ENCODE measurements at places on chromosomes 12 and 14.

- no peaks in the 10 kb centered on the region for H3K36me3 ChIP-seq
- H3K27me3 ChIP-seq = no peaks in the 10 kb centered on the region
- peaks cover 14% of the 10 kb centered on the region for H3K4me1 ChIP-seq
- no peak for DNase-seq
- no peak overlapping the region for H3K27ac ChIP-seq
- H3K4me3 ChIP-seq = no peak overlapping the region
Measured at GRCh38 chr14:74141703-74142102, 56.9 kb downstream of the LIN52 start.

- H3K4me3 ChIP-seq = no peak overlapping the region
- H3K27ac ChIP-seq = no peak overlapping the region
- H3K4me1 ChIP-seq = no peaks in the 10 kb centered on the region
Measured at GRCh38 chr12:114209861-114210260, 196.1 kb downstream of the TBX5 start.

- no peaks in the 10 kb centered on the region for H3K36me3 ChIP-seq
- H3K27me3 ChIP-seq = no peaks in the 10 kb centered on the region
- no peaks in the 10 kb centered on the region for H3K4me1 ChIP-seq
- no peak overlapping the region for H3K27ac ChIP-seq
- no peak overlapping the region for H3K4me3 ChIP-seq
Measured at GRCh38 chr12:27236498-27236897, 7.6 kb upstream of the STK38L start.

DNA sequence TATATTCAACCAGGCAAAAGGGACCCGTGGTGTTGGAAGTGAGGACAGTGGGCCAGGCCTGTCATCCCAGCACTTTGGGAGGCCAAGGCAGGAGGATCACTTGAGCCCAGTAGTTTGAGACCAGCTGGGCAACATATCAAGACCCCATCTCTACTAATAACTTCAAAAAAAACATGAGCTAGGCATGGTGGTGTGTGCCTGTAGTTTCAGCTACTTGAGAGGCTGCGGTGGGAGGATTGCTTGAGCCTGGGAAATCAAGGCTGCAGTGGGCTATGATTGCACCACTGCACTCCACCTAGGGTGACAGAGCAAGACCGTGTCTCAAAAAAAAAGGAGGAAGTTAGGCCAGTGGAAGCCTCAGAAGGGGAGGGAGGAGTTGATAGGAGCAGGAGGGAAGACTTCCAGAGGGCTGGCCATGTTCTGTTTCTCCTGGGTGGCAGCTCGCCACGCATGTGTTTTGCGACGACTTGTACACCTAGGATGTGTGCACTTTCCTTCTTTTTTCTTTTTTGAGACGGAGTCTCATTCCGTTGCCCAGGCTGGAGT is 10.1 kb downstream of the SLC25A29 start:
- H3K4me1 ChIP-seq = peaks cover 26% of the 10 kb centered on the region
- peaks cover 3% of the 10 kb centered on the region for H3K36me3 ChIP-seq
- H3K27ac ChIP-seq = no peak overlapping the region
- no peaks in the 10 kb centered on the region for H3K27me3 ChIP-seq
- DNase-seq = no peak
- H3K4me3 ChIP-seq = no peak overlapping the region

GRCh38 chr14:88005050-88005481 is at the start of gene GPR65:
GPR65 (plus strand) TSS chr14:88005135; CDS start chr14:88010848, 5,713 bp downstream.
- H3K4me3 ChIP-seq = no peak within 1 kb of the TSS
- no peak for DNase-seq
- no peaks in the 10 kb centered on the region for H3K4me1 ChIP-seq

DNA sequence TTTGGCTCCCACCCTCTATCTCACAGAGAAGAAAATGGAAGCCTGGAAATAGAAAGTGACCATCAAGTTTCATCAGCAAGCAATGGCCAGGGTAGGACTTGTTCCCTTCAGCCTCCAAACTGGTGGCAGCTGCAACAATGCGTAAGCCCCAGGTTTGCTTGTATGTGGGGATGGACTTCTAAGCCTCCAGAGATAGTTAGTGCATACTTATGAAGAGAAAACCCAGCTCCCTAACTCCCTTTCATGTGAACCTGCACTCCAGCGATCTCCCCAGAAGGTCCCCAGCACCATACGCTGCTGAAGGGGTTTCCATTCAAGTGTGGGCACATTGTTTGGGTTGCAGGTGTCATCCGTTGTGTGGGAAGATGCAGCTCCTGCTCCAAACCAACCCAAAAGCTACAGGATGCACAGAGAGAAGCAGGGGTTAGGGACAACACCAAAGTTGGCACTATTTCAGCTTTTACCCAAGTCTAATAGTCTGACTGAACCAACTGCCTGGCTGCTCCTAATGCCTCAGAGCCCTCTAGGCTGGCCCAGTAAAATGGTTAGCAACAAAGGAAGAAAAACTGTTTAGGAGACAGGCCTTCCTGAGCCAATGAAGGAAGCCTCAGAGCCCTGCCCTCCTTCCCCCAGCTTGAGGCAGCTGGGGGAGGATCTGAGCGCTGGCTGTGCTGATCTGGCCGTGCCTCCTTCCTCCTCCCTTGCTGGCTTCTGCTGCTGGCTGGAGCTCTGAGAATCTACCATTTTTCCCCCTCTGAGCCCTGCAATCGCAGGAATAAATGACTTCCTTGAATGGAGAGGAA is 12.3 kb downstream of the ZFP36L1 start:
- H3K36me3 ChIP-seq = no peaks in the 10 kb centered on the region
- no peak overlapping the region for H3K4me3 ChIP-seq
- DNase-seq = peak; percentile 92
- no peaks in the 10 kb centered on the region for H3K27me3 ChIP-seq
- H3K27ac ChIP-seq = peak overlapping the region; percentile 78

- no peaks in the 10 kb centered on the region for H3K36me3 ChIP-seq
- no peak overlapping the region for H3K27ac ChIP-seq
- no peak for DNase-seq
- H3K4me3 ChIP-seq = no peak overlapping the region
Measured at GRCh38 chr14:44701563-44702263, 194.6 kb upstream of the FSCB start.

DNA sequence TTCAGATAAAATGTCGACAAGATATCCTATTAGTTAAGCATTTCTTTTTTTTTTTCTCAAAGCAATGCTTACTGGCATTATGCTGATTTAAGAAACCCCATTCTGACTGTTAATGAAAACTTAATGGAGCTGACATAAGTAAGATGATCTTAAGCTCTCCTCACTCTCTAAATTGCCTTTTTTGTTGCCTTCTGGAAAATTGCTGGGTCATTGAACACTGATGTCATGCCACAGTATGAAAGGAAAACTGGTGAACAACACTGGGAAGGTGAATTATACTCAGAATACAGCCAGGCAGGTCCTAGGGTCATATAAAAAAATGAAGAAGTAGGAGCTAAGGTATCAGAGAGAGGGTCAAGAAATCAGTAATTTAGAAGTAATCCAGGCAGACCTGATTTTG is 179.9 kb downstream of the BTG1 start:
- no peaks in the 10 kb centered on the region for H3K27me3 ChIP-seq
- H3K4me3 ChIP-seq = no peak overlapping the region
- H3K36me3 ChIP-seq = no peaks in the 10 kb centered on the region
- peaks cover 6% of the 10 kb centered on the region for H3K4me1 ChIP-seq
- H3K27ac ChIP-seq = no peak overlapping the region

- no peaks in the 10 kb centered on the region for H3K27me3 ChIP-seq
- no peak overlapping the region for H3K4me3 ChIP-seq
- no peak for DNase-seq
- H3K27ac ChIP-seq = no peak overlapping the region
- H3K4me1 ChIP-seq = no peaks in the 10 kb centered on the region
- H3K36me3 ChIP-seq = no peaks in the 10 kb centered on the region
Measured at GRCh38 chr12:109777544-109777943, 55.7 kb downstream of the TRPV4 start.

GRCh38 chr14:81991998-81992397 is 458.3 kb upstream of the SEL1L start:
- no peaks in the 10 kb centered on the region for H3K27me3 ChIP-seq
- DNase-seq = no peak
- no peaks in the 10 kb centered on the region for H3K4me1 ChIP-seq
- H3K4me3 ChIP-seq = no peak overlapping the region

DNA sequence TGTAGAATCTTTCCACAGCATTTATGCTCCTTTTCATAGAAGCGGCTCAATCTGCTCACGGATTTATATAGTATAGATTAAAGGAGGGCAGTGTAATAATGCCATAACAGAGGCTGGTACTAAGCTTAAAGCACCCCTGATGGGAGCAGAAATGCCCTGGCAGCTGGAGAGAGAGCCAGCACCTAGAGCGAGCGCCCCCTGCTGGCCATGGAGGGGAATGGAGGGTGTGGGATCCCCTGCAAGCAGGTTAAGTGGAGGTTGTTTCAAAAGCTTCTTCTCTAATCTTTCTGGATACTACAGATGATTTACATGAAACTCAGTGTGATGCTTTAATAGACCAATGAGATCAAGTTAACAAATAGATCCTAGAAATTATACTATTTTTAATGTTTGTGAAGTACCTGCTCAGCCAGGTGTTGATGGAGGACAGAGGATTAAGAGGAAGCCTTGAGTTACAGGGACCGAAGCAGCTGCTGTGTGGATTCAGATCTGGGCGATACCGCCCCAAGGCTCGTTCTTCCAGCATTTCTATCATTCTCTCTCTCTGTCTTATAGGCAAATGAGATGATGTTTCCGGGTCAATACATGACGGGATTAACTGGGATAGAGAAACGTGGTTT is 1519.3 kb upstream of the TMEM132C start:
- H3K27ac ChIP-seq = no peak overlapping the region
- no peaks in the 10 kb centered on the region for H3K36me3 ChIP-seq
- DNase-seq = no peak
- H3K4me3 ChIP-seq = no peak overlapping the region

- DNase-seq = no peak
- H3K4me3 ChIP-seq = no peak overlapping the region
- no peak overlapping the region for H3K27ac ChIP-seq
- peaks cover 15% of the 10 kb centered on the region for H3K36me3 ChIP-seq
- H3K4me1 ChIP-seq = peaks cover 39% of the 10 kb centered on the region
Measured at GRCh38 chr14:77598366-77599070, 17.9 kb downstream of the SPTLC2 start.

GRCh38 chr12:57906821-57907220 is 34.5 kb upstream of the ATP23 start:
- no peaks in the 10 kb centered on the region for H3K36me3 ChIP-seq
- DNase-seq = no peak
- no peaks in the 10 kb centered on the region for H3K27me3 ChIP-seq
- H3K4me3 ChIP-seq = no peak overlapping the region
- no peaks in the 10 kb centered on the region for H3K4me1 ChIP-seq
- H3K27ac ChIP-seq = no peak overlapping the region

DNA sequence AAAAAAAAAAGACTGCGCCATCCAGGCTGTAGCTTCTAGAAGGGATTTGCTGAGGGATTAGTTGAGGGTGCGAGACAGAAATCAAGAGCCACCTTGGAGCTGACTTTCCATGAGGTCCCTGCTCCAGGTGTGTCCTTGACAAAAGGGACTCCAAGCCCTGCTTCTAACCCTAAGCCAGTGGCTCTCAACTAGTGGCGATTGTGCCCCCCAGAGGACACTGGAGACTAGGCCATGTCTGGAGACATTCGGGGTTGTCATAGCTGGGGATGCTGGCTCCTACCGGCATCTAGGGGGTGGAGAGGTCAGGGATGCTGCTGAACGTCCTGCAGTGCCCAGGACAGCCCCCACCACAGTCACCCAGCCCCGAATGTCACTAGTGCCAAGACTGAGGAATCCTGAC is 40.6 kb downstream of the SPRING1 start:
- no peak overlapping the region for H3K27ac ChIP-seq
- H3K27me3 ChIP-seq = no peaks in the 10 kb centered on the region
- no peak overlapping the region for H3K4me3 ChIP-seq

- H3K27ac ChIP-seq = no peak overlapping the region
- no peak for DNase-seq
- H3K27me3 ChIP-seq = no peaks in the 10 kb centered on the region
- peaks cover 27% of the 10 kb centered on the region for H3K4me1 ChIP-seq
- no peaks in the 10 kb centered on the region for H3K36me3 ChIP-seq
Measured at GRCh38 chr14:61358554-61359226, 37.3 kb downstream of the PRKCH start.

DNA sequence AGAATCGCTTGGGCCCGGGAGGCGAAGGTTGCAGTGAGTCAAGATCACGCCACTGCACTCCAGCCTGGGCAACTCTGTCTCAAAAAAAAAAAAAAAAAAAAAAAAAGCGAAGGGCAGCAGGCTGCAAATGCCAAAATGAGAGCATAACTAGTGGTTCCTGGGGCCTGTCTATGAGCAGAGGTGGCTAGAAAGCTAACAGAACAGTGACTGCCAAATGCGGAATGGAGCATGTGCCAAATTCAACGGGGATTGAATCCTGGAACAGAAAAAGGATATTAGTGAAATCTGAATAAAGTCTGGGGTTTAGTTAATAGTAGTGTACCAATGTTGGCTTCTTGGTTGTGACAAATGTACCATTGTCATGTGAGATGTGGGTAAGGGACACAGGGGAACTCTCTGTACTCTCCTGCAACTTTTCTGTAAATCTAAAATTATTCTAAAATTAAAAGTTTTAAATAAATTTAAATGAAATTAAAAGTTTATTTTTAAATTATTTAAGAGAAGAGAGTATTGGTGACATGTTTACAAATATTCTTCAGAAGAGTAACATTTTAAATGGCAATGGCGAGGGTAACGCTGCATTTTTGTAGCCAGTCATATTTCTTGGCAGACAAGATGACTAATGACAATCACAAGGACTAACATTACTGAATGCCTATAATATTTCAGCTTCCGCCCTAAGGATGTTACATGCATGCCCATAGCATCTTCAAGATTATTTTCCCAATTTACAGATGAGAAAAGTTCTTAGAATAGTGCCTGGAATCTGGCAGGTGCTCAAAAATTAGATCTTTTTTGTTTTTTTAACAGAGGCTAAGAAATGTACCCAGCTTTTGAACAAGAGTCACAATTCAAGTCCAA is 28.9 kb upstream of the NUDT4 start:
- H3K4me3 ChIP-seq = no peak overlapping the region
- no peak overlapping the region for H3K27ac ChIP-seq
- H3K27me3 ChIP-seq = no peaks in the 10 kb centered on the region
- H3K4me1 ChIP-seq = no peaks in the 10 kb centered on the region
- no peak for DNase-seq

GRCh38 chr14:104741108-104741802 is 11.7 kb upstream of the SIVA1 start:
- H3K4me1 ChIP-seq = peaks cover 12% of the 10 kb centered on the region
- H3K36me3 ChIP-seq = no peaks in the 10 kb centered on the region
- no peak overlapping the region for H3K4me3 ChIP-seq

DNA sequence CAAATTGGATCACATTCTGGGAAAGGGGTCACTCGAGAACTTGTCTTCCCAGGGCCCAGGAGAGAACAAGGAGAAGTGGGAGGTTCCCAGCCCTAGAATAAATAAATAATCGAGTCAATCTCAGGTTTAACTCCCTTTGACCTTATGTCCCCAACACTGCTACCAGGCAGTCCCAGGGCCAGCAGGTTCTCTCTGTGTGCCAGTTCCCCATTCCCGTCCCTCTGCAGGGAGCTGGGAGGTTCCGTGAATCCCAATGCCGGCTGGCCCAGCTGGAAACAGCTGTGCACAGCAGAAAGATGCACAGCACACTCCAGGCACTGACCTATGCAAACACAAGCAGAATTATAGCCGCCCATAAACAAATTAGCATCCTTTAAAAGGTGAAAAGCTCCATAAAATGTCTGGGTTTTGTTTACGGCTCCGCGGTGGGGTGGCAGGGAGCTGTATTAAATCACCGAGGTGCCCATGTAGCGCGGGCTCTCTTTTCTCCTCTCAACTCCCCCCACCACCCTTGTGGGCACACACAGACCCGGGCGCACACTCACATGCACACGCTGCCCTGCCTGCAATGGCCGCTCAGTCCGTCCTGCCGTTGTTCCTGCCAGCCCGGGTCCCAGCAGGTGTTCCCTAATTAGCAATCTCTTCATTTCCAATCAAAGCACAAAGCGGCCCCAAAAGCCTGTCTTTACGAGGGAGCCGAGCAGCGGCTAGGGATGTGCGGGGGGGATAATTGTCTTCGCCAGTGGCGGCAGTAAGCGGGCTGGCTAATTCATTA is 46.6 kb upstream of the ESRRB start:
- no peaks in the 10 kb centered on the region for H3K36me3 ChIP-seq
- no peak overlapping the region for H3K4me3 ChIP-seq
- no peak for DNase-seq
- H3K27ac ChIP-seq = no peak overlapping the region
